ENCODE measurements at places on chromosomes 6 and 20.

- no peak for DNase-seq
Measured at GRCh38 chr6:17707371-17707651, 586 bp upstream of the NUP153 start.

DNA sequence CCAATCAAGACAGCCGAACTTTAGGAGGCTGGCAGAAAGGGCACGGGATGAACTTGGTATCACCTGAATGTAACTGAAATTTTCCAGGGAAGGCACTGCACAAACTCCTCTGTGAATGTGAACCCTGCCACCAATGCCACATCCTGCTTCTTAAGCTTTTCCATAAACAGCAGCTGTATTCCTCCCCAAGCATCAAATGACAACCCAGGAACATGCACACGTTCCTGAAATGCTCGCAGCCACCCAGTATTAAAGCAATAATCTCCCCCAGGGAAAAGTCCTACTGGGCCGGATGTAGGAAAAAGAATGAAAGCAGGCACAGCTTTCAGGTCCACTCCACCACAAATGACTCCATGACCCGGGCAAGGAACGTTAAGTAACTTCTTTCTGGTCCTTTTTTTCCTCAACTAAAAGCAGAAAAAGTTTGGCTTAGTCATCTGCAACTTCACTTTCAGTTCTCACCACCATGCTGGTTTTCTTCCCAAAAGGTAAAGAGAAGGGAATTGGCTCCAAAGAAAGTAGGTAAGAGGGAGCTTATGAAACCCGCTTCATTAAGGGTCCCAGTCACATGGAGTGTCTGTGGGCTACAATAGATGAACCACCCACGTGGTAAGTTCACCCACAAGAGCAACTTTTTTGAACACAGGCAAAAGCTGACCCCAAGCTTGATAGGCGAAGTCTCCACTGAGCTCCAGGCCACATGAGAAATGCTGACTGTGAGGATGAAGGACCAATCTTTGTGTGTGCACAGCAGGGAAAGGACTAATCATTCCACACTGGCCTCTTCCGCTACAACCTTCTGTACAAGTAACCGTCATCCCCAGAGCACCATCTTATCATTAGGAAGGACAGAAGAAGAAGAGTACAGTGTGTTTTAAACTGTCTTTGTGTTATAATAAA is 90.1 kb downstream of the HIVEP2 start:
- no peak for DNase-seq

DNA sequence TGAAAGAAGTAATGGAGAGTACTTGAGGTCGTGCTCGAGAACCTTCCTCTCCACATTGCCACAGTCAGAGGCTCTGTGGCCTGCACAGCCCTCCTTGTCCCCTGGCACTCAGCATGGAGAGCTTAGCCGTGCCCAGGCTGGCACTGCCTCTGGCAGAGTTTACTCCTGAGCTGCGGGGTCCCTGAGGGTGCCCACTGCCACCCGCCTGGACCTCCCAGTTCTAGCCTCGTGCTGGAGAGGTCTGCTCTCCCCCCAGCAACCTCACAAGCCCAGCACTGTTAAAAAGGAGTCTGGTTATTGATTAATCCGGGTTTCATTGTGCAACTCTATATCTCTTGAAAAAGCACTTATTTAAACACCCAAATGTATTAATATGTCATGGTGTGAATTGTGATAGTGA is 226.8 kb downstream of the TMEM242 start:
- DNase-seq, result no peak

DNA sequence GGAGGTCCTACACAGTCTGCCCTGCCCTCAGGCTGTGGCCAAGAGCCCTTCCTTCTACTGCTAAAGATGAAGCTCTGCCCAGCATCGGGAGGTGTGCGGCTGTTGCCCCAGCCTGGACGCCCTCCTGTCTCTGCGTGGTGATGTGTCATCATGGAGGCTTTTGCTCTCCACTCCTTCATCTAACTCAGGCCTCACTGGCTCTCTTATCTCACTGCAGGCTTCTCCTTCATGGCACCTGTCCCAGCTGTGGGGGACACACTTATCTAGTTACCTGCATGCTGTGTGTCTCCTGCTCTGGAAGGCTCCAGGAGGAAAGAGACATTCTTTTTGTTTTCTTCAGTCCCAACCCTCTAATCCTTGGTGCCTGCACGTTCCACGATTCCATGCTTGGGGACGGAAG is 89.1 kb downstream of the PSMG4 start:
- no peak for DNase-seq

DNA sequence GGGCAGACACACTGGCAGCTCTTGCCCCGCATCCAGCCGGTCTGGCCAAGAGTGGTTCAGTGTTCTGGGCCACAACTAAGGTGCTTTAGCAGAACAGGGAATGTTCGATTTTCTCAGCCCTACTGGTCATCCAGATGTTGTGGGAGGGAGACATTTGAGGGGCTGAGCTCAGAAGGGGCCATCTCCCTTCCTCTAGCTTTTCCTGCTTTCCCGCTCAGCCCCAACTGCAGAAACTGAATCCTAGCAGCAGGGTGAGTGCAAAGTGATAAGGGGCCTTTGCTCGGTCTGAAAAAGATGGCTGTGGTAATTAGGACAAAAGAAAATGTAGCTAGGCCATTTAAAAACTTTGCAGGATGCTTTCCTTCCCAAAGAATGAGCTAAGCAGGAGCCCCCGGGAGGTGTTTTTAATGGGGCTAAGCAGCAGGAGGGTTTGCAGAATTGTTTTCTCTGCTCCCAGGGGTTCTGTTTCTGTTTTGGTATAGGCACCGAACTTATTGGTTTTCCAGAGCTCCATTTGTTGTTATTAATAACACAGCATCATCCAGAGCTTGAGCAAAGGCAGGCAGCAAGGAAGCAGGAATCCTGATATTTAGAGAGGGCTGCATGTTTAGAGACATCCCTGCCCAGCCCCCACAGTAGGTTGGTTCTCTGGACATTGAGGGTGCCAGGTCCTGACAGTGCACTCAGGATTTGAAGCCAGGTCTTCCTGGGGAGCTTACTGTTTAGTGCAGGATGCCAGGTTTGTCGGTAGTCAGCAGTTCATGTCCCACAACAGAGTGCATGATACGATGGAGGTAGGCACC is 210.9 kb downstream of the SLC24A3 start:
- no peak for DNase-seq

GRCh38 chr6:20698675-20699074 is 164.4 kb downstream of the CDKAL1 start:
- DNase-seq, result no peak

DNA sequence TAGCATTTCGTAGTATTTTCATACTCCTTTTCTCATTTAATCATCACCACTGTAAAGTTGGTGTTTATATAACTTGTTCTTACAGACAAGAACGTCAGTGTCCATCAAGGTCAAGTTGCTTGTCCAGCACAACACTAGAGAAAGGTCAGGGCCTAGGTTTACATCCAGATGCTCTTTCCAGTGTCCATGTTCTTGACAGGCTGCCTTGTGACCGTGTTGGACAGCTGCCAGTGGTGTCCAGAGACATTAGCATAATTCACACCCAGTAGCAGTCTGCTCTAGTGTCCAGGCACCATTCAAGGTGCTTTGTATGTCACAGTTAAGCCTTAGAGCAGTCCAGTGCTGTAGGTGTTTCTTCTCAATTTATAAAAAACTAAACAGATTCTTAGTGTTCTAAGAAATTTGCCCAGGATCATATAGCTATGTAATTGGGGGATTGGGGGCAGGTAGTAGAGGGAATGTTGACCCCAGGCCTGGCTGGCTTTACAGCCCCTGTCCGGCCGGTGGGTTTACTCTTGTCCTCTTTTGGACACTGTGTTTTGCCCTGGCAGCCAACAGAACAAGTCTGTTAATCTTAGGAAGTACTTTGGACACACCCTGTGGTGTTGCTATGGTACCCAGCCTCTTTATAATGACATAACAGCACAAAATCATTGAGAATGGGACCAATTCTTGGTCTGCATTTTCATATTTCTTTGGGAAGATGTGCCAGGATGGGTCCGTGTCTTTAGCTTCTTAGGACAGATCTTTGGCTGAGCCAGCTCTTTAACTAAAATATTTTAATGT is 8.0 kb downstream of the STK35 start:
- no peak for DNase-seq

DNA sequence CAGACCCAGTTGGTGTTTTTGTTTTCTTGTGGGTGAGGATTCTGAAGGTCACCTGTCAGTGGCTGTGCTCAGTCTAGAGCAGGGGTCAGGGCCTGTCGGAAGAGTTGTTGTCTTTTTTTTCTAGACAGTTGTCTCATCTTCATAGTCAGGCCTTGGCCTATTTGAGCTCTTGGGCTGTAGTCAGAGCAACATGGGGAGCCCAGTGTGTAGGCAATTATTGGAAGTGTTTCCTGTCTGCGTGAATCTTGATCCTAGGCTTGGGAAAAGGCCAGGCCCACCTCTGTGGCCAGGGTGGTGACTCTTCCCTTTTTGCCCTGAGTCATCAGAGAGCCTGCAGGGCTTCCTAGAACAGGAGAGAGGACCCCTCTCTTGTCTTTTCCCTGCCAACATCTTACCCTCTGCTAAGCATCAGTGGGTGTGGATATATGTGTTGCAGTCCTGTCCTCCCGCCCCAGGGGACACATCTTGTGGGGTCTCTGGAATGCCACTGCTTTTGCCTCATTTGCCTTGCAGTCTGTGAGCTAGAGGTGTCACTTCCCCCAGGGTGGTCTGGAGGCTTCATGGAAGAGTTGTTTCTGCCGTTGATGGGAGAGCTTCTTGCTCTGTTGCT is 11.4 kb downstream of the TJAP1 start:
- no peak for DNase-seq

- no peak for DNase-seq
Measured at GRCh38 chr20:841568-842546, 8.3 kb downstream of the FAM110A start.

- no peak for DNase-seq
Measured at GRCh38 chr6:6412700-6413099, 92.2 kb upstream of the F13A1 start.

DNA sequence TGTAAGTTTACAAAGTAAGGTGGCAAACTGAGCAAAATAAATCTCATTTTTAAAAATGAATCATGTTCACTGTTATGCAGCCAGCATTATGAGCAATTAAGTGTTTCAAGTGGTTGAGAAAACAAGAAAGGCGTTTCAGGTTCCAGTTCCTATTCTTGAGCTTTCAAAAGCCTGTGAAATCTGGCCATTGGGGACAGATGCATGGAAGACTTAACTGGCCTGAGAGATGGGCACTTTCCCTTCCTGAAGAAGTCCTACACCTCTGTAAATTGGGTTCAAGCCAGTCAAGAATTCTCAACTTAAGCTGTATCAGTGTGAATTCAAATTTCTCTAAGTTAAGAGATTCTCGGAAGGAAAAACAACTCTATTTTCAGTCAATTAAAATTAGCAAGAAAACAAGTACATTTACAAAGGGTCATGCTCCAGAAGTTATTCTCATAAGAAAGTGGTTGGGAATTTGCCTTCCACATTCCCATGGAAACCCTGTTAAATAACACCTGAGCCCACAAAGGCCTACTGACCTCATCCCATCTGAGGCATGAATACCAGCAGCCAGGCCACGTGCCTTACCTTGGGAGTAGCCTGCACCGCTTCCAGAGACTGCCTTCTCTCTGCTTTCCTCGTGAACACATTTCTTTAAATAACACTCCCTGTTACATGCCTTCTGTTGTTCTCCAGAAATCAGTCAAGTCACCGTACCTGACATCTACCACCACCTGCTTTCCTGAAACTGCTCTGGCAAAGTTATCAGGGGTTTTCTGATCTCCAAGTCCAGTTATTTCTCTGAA is 19.4 kb downstream of the MAP3K5 start:
- no peak for DNase-seq

- DNase-seq, result no peak
Measured at GRCh38 chr6:133757335-133757734, 131.6 kb upstream of the TCF21 start.

DNA sequence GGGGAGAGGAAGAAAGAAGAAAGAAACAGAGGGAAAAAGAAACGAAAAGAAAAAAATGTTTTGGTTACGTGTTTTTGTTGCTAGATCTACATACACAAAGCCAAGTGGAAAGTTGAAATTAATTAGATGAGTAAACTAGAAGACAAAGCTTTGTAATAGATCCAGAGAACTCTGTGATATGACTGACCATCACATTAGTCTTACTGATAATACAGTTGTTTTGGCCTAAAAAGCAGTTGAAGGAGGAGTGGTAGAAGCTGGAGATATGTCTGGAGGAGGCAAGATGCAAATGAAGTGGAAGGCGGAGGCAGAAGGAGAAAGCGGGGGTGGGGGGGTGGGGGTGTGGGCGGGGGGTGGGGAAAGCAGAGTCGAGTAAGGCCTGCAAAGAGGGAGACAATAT is 500.1 kb upstream of the ID4 start:
- DNase-seq, result no peak

GRCh38 chr6:134956676-134957075 is 6.8 kb upstream of the ALDH8A1 start:
- DNase-seq, result no peak

GRCh38 chr6:149129371-149130077 is 188.0 kb upstream of the TAB2 start:
- peak; percentile 43 for DNase-seq

GRCh38 chr6:46376562-46377061 is 114.6 kb downstream of the RCAN2 start:
- no peak for DNase-seq

GRCh38 chr6:101961357-101961756 is 567.8 kb downstream of the GRIK2 start:
- no peak for DNase-seq

- peak; percentile 28 for DNase-seq
Measured at GRCh38 chr6:128870746-128871145, 12.2 kb upstream of the LAMA2 start.

GRCh38 chr6:125211352-125211751 is 57.8 kb downstream of the TPD52L1 start:
- no peak for DNase-seq

DNA sequence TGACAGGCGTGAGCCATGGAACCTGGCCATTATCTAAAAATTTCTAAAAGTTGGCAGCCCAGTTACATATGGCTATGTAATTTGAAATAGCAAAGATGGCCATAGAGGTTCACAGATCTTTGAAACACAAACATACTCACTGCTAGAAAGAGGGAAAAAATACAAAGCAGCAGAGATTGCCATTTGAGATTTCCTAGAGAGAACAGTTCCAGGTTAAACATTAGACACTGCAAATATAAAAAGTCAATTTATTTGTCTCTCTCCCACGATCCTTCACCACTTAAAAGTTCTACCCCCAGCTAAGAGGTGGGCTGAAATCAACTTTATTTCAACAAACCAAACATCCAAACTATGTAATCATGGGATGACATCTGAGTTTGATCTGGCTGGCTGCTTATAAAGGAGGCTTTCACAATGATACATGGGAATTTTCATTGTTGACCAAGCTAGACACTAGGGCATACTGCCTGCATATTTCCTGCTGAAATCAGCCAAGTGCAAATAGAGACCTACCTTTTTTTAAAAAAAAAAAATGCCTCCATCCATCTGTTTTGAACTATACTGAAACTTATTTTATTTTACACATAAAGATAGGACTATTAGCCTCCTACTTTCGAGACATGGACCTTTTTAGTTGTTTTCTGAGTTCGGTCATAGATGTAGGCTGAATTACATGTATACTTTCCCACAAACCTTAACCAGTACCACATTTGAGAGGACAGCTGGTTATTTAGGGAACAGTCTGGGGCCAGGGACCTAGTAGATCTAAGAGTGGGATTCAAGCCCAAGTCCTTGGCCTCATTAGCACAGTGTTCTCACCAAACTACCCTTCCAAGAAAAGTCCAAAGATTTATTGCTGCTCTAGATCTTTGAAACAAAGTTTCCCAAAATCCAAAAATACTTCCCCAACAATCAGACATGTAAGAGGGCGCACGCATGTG is 16.6 kb downstream of the DCDC2 start:
- DNase-seq, result no peak

- no peak for DNase-seq
Measured at GRCh38 chr6:7390226-7390878, 744 bp downstream of the RIOK1 start.

GRCh38 chr6:123509112-123509511 is 127.6 kb downstream of the TRDN start:
- DNase-seq, result no peak
